ENCODE measurements at places on chromosomes 13 and 19.

DNA sequence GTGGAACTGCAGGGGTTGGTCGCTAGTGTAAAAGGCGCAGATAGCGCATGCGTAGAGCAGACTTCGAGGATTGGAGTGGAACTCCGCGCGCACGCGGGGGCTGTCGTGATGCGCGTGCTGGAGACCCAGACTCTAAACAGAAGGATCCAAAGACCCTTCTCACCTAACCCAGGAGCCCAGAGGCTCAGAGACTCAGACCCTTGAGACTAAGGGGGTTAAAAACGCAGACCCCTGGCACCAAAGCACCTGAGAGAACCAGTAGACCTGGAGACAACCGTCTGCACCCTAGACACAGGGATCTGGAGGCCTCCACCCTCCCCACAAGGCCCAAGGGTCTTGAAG lies 567 bp upstream of the CTU1 start:
- DNase-seq: no peak

DNA sequence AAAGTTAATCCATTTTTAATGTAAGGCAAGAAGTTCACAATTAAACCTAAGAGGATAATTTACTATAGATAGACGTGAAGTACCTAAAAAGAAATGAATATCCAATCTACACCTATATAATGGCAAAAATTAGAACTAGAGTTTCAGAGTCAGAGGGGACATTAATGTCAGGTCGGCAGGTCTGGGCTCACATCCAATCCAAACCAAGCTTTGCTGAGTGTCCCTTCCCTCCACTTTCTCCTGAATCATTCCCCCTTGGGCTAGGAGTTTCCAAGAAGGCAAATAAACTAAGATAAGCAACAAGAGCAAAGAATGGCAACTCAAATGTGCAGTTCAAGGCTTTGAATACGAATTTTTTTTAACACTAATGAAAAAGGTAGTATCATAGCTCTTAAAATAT lies 2.9 kb downstream of the FLT3 start:
- no peak for DNase-seq

DNA sequence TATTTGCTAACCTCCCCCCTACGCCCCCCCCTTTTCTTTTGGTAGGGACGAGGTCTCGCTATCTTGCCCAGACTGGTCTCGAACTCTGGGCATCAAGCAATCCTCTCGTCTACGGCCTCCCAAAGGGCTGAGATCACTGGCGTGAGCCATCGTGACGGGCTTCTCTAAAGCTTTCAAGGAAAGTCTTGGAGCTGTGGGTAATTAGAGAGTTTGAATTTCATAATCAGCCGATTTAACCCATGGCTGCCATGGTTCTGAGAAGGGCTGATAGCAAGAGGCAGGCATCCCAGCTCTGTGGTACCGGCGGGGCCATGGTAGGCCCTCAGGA lies 679 bp upstream of the ABHD8 start:
- no peak for DNase-seq

GRCh38 chr19:42277821-42278451 lies 8.9 kb downstream of the CIC start:
- DNase-seq: no peak

DNA sequence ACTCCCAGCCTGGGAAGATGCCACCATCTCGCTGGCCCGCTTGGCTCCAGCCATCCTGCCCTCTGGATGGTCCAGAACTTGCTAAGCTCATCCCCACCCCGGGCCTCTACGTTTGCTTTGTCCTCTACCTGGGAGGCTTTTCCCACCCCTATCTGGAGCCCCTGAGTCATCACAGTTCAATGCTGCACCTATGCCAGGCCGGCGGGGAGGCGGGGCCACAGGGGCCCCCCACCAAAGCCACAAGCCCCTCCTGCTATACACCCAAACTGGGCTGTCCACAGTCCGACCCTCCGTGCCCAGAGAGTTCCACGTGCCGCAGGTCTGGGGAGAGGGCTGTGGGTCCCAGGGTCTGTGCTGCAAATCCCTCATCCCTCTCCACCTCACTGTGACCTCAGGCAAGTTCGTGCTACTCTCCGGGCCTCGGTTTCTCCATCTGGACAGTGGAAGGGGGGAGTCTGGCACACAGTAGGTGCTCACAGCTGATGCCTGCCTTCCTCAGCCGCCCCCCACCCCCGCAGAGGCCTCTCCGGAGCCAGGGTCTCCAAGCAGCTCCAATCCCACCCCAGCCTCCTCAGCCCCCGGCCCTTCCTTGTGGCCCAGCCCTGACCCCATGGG lies 1.9 kb upstream of the TCF3 start:
- DNase-seq: no peak

DNA sequence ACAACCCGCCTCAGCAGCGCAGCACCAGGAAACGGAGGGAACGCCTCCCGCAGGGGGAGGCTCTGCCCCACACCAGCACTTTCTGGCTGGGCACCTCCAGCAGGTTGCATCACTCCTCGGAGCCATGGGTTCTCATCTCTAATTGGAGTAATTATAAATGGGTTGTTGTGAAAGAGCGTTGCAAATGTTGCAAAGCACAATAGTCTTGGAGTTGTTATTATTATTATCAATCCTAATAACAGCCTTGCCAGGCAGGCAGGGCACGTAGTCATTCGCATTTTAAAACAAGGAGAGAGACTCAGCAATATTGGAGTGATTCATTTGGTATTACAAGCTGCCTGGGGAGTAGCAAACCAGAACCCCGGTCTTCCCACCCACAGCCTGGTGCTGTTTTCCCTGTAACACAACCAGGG lies 108.6 kb upstream of the GJB6 start:
- DNase-seq: no peak

- peak; percentile 84 for DNase-seq
Observed at GRCh38 chr19:36418287-36419001, at the start of gene ZFP82. Gene ZFP82 (minus strand): TSS chr19:36418644. CDS start chr19:36409789, 8,855 bp downstream.

DNA sequence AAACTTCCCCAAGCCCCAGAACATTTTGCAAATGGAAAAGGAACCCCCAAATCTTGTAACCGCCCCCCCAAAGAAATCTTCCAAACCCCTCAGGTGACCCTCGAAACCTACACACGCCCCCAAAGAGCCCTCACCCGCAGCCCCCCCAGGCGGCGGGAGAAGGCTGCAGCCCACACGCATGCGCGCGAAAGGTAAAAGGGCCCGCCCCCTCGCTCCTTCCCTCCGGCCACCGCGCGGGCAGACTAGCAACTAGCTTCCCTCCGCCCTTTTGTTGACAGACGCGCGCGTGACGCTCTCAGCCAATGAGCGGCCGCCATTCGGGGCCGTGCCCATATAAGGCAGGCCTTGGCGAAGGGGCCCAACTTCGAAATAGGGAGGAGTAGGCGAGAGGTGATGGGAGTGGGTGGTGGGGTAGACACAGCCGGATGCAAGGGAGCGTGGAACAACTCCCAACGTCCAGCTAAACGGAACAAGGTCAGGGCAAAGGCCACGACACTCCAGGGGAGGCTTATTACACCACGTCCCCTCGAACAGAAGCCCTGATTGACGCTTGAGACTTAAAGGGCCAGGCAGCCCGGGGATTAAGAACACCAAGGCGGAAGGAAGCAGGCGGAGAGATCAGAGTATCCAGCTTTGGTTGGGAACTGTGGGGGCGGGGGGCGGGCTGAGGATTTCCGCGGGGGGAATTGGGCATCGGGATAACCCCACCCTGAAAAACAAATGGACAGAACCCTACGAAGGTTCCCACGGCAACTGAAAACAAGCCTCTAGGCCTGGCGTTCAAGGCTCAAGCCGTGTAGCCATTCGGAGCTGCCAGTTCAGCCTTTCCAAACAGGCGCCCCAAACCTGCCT lies 13.3 kb downstream of the FBXO46 start:
- DNase-seq: peak; percentile 99

DNA sequence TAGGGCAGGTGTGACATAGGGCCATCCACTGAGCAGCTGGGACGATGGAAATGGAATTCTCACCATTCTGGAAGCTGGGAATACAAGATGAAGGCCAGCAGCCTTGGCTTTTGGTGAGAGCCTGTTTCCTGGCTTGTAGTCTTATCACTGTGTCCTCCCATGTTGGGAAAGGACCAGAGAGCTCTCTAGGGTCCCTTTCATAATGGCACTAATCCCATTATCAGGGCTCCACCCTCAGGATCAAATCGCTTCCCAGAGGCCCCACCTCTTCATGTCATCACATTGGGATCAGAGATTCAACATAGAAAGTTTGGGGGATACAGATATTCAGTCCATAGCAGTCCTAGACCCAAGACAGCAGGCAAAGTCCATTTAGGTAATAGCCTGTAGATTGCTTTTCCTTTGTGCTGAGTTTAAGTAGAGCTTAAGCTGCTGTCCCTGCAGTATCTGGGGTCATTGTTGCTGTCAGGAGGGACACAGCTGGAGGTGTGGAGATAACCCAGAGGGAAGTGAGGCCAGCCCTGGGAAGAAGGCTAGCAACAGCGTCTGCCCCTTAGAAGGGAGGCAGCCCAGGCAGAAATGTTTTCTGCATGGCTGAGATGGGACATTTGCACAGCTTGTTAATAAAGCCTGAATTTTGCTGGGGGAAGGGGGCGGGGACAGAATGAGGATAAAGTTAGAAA lies 136.5 kb upstream of the GPR12 start:
- DNase-seq: no peak

DNA sequence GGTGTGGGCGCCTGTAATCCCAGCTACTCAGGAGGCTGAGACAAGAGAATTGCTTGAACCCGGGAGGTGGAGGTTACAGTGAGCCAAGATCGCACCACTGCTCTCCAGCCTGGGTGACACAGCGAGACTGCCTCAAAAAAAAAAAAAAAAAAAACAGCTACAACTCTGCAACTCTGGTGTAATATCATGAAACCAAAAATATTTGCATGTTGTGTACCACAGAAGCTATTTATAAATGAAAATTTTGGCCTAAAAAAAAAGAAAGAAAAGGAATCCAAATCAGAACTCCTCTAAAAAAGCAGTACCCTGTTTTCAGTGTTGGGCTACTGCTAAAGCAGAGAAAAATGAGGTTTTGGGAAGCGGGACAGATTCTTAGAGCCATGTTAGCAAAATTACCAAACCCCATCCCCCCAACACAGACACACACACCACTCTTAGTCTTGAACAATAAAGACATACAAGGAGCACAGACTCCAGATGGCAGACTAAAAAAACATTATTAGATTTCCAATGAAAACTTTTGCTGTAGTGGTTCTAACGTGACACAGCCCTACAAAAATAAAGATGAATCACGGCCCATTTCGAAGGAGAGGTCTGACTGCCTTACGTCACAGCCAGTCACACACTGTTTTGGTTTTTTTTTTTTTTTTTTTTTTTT lies 51.5 kb downstream of the INSR start:
- DNase-seq: no peak

DNA sequence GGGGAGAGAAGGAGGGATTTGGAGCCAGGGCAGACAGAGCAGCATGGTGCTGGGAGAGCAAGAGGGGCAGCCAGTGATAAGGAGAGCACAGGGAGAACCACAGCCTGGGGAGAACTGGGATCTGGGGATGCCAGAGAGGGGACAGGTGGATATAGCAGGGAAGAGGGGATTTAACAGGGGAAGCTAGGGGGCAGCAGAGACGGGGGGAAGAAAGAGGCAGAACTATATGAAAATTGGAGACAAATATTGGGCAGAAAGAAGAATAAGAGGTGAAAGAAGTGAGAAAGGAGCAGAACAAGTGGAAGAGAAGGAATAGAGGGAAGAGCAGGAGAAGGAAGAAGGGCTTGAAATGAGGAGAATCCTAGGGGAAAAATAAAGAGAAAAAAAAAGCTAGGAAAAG lies 6.5 kb upstream of the ZNF528 start:
- DNase-seq: no peak

DNA sequence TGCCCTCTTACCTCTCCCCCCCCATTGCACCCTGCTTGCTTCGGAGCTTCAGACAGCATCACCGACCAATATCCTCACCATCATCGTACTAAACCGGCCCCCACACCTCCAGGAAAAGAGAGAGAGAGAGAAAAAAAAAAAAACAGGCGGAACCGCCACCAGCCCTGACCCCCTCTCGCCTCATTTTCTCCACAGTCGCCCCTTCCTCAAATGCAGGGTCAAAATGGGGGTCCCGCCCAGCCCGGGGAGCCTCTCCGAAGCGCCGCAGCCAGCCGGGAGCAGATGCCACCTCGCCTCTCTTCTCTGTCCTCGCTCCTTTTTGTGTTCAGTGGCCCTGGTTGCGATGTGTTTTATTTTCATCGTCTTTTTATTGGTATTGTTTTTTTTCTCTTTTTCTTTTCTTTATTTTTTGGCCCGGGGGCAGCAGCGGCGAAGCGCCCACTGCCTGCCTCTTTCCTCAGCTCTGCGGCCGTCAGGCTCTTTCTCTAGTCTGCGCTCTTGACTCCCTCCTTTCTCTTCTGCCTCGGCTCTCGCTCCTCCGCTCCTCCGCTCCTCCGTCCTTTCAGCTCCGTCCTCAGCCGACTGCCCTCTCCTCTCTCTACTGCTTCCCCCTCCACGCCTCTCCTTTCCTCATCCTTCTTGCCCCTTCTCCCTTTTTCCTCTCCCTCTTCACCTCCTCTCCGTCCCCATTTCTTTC lies 41.4 kb downstream of the DEDD2 start:
- DNase-seq: no peak

- DNase-seq: peak; percentile 51
Observed at GRCh38 chr19:42301646-42302203, at the start of gene PRR19. Gene PRR19 (plus strand): TSS chr19:42302132. CDS start chr19:42309585, 7,453 bp downstream.

- DNase-seq: no peak
Observed at GRCh38 chr19:6241056-6241455, 38.7 kb downstream of the MLLT1 start.

- DNase-seq: no peak
Observed at GRCh38 chr13:99311748-99312492, 4.7 kb upstream of the GPR183 start.
